ENCODE measurements at places on chromosomes 1 and 21.

DNA sequence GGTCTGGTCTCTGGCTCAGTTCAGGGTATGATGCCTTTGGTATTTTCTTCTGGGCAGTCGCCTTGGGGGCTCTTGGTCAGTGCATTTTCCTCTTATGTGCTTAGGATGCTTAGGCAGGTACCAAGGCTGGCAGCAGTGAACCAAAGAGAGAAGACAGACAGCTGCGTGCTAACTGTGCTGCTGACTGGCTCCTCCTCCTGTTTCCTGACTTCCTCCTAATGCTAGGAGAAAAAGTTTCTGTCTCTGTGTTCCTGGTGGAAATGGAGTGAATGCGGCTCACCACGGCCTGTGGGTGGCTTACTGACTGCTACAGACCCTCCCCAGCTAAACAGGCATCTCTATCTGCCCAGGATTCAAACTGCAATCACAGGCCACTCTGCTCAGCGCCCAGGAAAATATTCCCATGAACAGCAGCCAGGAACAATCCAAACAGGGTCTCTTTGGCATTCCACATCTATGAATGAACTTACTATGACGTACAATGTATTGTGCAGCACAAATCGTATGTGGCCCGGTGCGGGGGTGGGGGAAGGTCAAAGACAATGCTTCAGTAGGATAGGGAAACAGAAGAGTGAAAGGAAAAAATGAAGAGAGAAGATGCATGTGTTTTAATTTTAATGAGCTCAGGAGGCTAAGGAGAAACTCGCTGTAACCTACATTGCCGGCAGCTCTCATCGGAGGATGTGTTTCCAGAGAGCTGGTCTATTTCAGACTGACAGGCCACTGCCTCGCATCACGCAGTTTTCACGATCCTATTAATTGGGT lies 2.8 kb downstream of the ABCG1 start:
- DNase-seq: no peak

GRCh38 chr1:22816067-22816775 lies 105.6 kb downstream of the EPHB2 start:
- DNase-seq: no peak

DNA sequence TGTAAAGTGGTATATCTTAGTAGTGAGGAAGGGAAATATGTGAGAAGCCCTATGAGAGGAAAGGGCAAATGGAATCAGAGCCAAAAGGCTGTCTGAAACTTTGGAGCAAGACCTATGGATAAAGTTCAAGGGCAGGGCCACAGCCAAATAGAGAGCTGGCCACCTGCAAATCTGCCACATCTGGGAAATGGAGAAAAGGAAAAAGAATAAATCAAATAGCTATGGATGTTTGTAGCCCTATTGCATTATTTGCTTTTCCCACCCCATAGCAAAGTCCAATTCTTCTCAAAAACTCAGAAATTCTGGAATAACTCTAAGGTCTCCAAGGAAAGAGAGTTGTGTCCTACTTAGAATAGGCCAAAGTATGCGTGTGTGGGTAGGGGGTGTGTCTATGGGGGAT lies 4.0 kb upstream of the HLX start:
- no peak for DNase-seq

DNA sequence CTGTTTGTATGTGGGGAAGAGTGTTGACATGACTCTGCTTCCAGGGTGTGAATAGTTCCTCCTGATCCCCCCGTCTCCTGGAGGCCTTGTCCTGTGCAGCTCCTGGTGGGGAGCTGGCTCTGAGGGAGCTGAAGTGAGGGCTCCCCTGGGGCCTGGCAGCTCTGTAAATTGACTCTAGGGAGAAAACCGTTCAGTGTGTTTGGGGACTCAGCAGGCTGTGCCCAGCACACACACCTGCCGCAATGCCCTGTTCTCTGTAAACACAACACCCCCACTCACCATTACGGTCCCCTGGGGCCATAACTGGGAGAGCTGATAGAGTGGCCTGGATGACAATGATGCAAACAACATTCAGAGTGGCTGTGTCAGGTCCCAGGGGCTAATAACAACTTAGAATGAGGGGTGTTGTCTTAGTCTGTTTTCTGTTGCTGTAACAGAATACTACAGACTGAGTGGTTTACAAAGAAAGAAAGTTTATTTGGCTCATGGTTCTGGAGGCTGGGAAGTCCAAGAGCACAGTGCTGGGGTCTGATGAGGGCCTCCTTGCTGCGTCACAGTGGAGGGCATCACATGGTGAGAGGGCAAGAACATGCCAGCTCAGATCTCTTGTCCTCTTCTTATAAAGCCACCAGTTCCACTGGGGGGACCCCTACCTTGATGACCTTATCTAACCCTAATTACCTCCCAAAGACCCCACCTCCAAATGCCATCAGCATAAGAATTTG lies 15.3 kb downstream of the ADORA1 start:
- DNase-seq: no peak

Measured in liver (tissue), 10 donors.